ENCODE measurements at places on chromosomes 7 and 10.
A peak's percentile ranks its signal among the peaks of the same experiment; 100 is the strongest.

- no peak for DNase-seq
These were observed 6.2 kb downstream of the OPALIN start for GRCh38 chr10:96352582-96352981.

GRCh38 chr7:91031757-91032156 lies 232.5 kb upstream of the FZD1 start:
- no peak for DNase-seq

DNA sequence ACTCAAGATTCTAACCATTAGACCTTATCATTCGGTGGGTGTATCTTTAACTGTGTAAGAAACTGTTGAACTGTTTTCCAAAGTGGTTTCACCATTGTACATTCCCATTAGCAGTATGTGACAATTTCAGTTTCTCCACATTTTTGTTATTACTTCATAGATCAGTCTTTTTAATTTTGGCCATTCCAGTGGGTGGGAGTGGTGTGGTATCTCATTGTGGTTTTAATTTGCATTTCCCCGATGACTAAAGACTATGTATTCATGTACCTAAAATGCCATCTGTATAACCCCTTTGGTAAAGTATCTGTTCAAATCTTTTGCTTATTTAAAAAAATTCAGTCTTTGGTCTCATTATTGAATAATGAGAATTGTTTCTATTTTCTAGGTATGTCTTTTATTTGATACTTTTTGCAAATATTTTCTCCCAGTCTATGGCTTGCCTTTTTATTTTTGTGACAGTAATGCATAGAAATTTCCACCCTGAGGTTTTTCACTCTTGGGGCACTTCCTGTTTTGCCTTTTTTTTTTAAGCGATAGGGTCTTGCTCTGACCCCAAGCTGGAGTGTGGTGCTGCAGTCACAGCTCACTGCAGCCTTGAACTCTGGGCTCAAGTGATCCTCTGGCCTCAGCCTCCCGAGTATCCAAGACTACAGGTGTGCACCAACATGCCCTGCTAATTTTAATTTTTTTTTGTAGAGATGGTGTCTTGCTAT lies 141.1 kb upstream of the ITGB1 start:
- no peak for DNase-seq

DNA sequence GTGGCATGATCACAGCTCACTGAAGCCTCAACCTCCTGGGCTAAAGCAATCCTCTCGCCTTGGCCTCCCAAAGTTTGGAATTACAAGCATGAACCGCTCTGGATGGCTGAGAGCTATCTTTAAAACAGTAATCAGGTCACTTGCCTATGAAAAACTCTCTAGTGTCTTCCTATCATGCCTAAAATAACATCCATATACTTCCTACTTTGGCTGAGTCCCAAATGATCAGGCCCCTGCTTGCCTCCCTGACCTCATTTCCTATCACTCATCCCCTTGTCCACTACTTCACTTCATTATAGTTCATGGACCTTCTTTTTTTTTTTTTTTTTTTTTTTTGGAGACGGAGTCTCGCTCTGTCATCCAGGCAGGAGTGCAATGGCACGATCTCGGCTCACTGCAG lies 28.0 kb downstream of the SEPTIN7 start:
- no peak for DNase-seq

DNA sequence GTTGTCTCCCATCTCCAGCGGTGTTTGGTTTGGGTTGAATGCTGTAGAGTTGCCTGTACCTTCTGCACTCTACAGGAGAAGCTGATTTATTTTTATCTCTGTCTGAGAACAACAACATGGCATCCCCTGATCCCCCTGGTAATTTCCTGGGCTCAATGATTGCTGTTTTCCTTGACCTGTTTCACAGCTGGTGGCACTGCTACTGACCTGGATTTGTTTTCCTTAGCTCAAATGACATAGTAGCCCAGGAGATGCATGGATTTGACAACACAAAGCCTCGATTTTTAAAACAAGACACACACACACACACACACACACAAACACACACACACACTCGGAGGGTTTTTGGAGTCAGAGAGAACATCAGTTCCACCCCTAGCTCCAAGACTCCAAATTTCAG lies 301.6 kb downstream of the NRG3 start:
- no peak for DNase-seq

DNA sequence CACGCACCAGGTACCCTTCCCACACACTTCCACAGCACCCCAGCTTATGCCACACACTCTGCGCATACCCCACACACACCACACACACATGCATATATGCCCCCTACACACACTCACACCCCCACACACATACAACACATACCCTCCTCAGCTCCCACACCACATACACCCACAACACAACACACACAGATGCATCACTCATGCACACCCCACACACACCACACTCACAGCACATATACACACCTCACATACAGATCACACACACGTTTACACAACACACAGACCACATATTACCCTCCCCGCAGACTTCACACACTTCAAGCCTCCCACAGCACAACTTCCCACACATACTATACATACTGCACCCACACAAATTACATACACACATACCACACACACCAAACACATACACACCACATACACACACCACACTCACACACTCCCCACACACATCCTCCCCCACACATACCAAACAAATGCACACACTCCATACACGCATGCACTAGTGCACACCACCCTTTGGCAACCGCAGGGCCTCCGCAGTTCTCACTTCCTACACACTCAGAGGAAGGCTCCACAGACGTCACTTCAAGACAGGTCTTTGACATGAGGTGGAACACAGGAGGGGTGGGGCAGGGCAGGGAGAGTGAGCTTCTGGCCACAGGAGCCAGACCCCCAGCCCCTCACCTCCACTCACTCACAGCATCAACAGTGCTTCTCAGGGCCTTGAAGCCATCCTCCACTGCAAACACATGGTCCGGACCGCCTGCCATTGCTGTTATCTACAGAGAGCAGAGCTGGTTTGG lies 18.5 kb upstream of the ANTXRL start:
- peak; percentile 79 for DNase-seq

DNA sequence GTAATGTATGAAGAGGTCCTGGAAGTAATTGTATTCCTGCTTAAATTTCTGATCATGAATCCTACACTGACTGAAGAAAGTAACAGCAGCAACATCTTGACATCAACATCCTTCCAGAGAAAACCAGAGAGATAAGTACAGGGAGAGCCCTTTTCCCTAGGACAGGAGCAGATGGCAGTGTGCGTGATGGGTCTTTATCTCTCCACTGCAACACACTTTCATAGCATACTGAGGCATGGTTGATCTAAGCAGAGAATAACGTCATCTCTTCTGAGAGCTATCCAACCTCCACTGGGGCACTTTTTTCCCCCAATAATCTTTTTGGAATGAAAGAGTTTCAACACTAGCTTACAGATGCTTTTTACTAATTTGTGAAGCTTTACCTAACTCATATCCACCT lies 342 bp downstream of the OR2A25 start:
- DNase-seq: no peak

DNA sequence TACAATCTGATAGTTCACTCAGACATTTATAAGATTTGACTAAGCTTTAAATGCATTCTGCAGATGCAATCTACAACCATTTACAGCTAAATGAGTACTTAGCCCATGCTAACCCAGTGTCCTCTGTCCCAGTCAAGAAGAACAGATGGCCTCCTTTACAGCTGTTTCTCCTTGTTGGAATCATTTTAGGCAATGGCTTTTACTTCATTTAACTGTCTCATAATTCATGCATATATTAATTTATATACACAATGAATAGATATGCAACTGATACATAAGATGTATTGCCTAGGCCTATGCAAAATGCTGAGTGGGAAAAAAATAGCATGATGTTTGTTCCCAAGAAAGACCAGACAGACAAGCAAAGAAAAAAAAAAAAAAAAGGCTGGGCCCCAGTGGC lies 82.2 kb downstream of the TSPAN12 start:
- DNase-seq: no peak

- DNase-seq: no peak
These were observed 40.9 kb downstream of the ADRA2A start for GRCh38 chr10:111117528-111118277.

GRCh38 chr7:39609113-39609934 lies 14.0 kb upstream of the RALA start:
- DNase-seq: peak; percentile 35

GRCh38 chr10:5600908-5601307 lies 65.5 kb downstream of the ASB13 start:
- DNase-seq: no peak

GRCh38 chr7:74056096-74056915 lies 27.3 kb upstream of the LIMK1 start:
- DNase-seq: no peak

- no peak for DNase-seq
These were observed 595.0 kb downstream of the ARL4A start for GRCh38 chr7:13282377-13282980.

- no peak for DNase-seq
These were observed 16.2 kb downstream of the CHST3 start for GRCh38 chr10:71980181-71981014.

- no peak for DNase-seq
These were observed 101.8 kb downstream of the GALNT11 start for GRCh38 chr7:152127229-152127628.

DNA sequence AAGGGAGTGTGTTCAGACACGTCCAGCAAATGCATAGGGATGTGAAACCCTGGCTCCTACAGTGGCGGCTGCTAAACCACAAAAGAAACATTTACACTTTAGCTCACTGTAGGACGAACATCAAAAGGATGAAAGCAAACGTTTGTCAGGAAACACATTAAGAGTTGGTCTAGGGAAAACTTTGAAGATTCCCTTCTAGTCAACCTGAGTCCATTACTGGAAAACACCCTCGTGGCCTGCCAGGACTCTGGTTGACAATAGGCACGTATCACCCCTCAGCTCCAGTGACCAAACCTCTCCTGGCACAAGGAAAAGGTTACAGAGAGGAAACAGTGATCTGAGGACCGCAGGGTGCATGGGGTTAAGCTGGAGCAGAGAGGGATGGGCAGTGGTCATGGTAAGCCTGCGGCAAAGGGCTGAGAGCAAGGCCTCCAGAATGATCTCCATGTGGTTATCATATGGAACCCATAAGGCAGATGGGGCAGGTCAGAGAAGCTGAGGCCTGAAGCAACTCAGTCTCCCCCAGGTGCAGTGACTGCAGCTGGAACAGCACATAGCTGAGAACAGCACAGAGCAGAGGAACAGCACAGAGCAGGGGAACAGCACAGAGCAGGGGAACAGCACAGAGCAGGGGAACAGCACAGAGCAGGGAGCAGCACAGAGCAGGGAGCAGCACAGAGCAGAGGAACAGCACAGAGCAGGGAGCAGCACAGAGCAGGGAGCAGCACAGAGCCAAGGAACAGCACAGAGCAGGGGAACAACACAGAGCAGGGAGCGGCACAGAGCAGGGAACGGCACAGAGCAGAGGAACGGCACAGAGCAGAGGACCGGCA lies 49.9 kb downstream of the CHST15 start:
- no peak for DNase-seq

DNA sequence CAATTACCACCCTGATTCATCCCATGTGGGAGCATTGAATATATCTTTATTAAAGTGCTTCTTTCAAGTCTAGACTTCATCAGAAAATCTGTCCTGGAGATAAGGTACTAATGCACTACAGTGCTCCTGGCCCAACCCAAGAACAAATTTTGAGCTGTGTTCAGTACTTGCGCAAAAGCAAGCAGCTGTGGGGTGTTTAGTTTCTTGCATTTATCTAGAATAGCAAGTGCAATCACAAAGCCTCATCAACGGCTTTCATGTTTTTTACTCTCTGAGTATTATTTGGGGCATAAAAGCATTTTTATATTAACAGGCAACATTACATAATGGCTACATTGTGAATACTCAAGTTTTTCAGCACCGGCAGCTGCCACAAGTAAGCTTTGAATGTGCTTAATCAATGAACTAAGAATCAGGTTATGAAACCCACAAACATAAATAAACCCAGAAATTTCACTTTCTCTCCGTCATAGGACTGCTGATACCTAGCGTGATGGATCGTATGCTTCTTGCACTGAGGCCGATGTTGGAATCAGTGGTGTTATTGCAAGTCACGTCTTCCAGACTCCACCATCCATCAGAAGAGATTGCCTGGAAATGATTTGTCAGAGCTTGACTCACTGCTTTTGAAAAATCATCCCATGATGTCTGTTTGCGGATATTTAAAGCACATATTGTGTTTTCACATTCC lies 113.1 kb downstream of the CTTNBP2 start:
- no peak for DNase-seq

DNA sequence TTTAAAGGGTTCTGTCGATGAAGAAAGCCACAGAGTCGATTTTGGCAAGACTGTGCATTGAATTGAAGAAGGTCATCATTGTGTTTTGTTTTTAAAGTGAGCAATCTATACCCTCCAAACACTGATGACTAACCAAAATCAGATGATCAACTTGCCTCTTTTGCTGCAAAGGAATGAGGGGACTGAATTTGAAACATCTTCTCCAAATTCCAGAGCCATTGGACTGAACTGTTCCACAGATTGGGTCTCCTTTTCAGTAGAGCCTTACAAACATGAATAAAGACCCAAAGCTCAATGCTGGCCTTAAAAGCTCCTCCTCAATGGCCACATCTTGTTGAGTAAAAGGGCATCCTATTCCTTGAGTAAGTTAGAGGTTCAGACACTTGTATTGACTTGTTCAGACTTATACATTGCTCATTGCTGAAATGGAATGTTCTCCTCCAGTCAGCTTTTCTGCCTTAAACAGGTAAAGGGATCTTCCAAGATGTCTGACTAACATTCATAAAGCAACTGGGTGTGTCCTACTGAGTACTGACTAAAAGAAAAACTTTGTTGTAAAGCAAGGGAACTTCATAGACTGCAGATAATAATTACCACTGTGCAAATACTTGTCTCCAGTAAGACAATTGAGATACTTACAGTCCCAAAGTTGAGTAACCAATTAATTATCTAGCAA lies 630.6 kb downstream of the KCNMA1 start:
- no peak for DNase-seq

- no peak for DNase-seq
These were observed 18.0 kb upstream of the SPOCK2 start for GRCh38 chr10:72106154-72106849.

DNA sequence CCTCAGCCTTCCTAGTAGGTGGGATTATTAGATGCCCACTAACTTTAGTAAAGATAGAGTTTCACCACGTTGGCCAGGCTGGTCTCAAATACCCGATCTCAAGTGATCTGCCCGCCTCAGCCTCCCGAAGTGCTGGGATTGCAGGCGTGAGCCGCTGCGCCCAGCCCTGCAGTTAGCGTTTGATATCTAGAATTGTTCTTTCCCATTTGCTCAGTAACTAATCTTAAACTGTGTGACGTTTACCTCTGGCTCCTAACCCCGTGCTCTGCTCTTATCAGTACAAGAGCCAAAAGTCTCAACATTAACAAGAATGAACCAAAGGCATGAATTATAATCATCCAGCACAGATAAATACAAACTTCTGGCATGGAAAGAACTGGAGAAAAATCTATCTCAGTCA lies 47.4 kb downstream of the IGF2BP3 start:
- no peak for DNase-seq

- no peak for DNase-seq
These were observed 90.0 kb downstream of the FOXP2 start for GRCh38 chr7:114504586-114504985.

- DNase-seq: no peak
These were observed 83.9 kb downstream of the CADPS2 start for GRCh38 chr7:122802301-122802751.
